NK-92 treated with Interleukin-12 subunit alpha and Interleukin-12 subunit beta, amount 100 ng/mL, for 24 hours (cell line): ENCODE measurements at places on chromosomes 7 and 10.

GRCh38 chr10:75847477-75847876 is 416.1 kb downstream of the LRMDA start:
- no peak for DNase-seq

DNA sequence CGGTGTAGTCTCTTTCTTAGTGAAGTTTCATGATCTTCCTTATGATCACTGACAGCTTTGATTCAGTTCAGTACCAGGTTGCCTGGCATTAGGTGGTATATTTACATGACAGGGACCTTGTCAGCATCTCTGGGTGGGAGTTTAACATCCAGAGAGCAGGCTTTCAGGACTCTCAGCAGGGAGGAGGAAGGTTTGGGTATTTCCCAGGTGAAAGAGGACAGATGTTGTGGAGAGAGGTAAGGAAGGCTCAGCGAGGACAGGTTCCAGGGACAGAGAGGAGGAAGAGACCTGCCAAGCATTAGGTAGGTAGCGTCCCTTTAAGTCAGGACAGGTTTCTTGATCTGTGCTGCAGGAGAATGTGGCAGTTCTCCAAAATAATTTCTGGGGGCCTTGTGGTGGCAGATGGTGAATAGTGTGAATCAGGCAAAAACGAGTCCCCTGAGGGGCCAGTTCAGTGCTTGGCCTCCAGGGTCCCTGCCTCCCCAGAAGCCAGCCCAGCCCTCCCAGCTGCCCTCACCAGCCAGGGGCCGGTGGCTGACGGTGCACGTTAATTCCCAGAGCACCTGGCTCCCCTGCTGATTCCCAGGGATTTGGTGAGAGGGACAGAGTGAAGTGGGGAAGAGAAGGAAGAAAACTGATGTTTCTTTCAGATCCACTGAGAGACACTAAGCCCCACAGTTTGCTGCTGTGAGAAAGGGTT is 82.0 kb downstream of the VWC2 start:
- no peak for DNase-seq

- DNase-seq = no peak
These were observed 38.1 kb upstream of the SEPTIN7 start for GRCh38 chr7:35762781-35763180.

DNA sequence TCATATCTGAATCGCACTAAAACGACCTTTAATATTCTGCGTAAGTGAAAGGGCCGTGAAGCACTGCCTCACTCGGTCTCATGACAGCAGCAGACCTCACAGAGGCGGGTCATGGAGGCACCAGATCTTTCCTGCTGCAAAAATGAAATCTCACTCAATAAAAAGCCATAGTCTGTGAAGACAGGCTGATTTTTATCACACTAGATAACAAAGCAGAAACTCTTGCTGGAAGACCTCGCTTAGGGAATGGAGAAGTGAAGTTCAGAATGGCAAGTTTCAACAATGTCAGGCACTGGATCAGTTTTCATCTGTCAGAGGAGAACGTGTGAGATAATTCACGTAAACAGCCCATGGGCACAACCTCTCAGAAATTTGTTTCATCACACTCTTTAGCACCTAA is 8.0 kb downstream of the SEPHS1 start:
- no peak for DNase-seq

GRCh38 chr10:92542458-92542857 is 31.4 kb downstream of the IDE start:
- DNase-seq = no peak

- no peak for DNase-seq
These were observed 89.1 kb upstream of the KLF14 start for GRCh38 chr7:130823060-130823459.

DNA sequence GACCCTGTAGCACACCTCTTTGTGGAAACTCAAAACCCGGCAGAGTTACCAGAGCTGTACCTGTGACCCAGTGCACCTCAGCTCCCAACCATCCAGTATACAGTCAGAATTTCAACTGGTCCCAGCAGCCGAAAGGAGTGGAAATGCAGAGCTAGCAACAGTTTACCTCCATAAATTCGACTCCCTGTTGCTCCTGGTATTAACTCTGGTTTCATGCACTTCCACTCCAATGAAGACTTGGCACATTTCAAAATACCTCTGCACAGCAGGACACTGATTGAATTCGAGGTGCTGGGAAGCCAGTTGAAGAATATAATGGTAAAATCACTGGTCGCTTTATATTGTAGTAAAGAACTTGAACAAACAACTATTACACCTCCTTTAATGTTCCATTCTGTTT is 17.9 kb upstream of the TIAL1 start:
- DNase-seq = no peak

- no peak for DNase-seq
These were observed 32.6 kb upstream of the NME8 start for GRCh38 chr7:37815671-37816371.

DNA sequence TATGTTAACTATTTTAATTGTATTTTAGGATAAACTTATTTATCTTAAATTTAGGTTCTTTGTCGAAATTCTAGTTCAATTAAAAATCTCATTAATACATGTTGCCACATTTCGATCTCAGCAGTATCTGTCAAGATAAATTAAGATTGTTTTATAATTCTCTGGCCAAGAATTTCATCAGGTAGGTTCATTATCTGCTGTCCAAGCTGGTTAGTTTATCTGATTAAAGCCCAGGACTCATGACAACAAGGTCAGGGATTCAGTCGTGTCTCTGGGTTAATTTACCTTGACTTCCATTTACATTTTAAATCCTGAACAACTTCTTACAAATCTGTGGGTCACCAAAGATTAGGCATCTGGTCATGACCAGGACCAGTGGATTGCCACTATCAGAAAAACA is 7.6 kb downstream of the STEAP4 start:
- no peak for DNase-seq

- no peak for DNase-seq
These were observed 20.8 kb upstream of the MKI67 start for GRCh38 chr10:128147064-128147463.

GRCh38 chr7:14085901-14086300 is 96.4 kb upstream of the ETV1 start:
- DNase-seq = no peak

DNA sequence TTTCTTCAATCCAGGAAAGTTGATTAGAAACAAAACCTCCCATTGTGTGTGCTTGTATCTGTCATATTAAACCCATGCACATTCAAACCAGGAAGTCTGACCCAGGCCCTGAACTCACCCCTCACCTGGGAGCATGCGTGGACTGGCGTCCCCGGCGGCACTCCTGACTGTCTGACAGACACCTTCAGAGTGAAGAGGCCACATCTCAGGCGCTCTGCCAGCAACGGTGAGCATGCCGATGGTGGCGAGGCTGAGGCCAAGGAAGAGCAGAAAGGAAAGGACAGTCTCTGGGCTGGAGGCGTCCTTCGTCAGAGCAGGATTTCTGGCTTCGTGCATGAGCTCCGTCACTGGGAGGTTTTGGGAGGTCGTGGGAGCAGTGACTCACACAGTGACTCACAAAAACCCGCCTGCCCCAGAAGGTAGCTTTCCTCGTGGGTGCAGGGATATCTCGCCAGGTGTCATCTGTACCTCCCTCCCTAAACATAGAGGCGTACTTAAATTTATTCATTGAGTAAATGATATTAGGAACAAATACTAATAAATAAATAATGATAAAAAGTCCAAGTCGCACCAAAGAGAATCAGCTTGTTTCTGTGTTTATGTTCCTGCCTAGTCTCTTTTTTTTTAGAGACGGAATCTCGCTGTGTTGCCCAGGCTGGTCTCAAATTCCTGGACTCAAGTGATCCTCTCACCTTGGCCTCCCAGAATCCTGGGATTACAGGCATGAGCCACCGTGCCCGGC is 13.5 kb downstream of the IQCE start:
- no peak for DNase-seq

DNA sequence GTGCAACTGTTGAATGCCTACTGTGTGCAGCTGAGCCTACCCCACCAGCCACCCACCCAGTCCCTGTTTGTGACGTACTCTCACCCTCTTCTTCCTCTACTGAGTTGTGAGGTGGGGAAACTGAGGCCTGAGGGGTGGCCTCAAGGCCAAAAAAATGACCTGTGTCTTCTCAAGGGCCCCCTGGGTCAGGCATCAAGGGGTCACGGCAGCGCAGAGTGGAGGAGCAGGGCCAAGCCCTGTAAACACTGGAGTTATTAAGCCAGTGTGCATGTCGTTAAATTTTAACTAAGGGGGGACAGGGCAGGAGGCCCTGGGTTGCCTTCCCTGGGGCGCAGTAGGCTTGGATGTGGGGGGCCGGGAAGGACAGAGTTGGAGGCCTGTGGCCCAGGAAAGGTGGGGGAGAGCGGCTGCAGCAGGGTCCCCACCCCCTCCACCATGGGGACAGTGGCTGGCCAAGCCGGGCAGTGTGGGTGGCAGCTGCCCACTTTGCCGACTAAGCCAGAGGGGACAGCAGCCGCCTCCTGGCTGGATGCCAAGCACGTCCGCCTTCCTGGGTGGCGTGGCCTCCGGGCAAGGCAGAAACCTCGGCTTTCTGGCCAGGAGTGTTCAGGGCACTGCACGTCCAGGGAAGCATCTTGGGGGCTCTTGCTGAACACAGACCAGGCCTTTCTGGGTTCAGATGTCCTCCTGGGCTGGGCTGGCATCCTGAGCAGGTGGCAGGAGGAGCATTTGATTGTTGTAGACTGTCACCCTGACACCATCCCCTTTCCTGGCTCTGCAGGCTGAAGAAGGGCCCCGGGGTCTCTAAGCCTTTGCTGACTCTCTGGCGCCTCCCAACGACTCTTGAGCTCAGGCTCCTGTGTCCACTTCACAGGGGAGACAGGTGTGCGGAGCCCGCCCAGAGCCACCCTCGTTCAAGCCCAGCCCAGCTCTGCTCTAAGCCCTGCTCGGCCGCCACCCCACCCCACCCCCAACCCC is 1.9 kb downstream of the SLC29A4 start:
- DNase-seq = no peak

- no peak for DNase-seq
These were observed 5.3 kb downstream of the CLDN15 start for GRCh38 chr7:101232141-101232850.

DNA sequence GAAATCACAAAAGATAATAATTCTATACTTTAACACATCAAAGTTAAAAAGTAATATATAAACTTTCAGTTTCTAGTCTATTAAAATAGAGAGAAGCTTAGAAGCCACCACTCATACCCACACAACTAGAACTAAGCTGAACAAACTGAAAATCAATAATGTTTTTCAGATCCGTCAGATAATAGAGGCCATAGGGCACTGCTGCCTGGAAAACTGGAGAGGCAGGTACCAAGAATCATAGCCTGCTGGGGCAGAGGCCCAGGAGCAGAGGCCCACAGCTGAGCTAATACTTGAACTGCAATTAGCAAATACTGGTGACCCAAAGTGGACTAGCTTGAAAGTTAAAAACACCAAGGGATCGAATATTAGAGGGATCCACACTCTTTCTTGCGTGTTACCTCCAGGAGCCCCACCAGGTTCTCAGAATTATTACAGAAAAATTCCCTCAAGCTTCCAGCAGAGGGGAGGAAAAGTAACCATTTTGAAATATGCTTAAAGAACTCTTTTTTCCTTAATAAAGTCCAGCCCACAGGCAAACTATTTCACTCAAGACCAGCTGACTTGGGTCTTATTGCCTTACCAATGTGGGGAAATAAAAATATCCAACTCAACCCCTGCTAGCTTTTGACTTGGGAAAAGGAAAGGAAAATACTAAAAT is 774.1 kb upstream of the IGFBP3 start:
- no peak for DNase-seq

DNA sequence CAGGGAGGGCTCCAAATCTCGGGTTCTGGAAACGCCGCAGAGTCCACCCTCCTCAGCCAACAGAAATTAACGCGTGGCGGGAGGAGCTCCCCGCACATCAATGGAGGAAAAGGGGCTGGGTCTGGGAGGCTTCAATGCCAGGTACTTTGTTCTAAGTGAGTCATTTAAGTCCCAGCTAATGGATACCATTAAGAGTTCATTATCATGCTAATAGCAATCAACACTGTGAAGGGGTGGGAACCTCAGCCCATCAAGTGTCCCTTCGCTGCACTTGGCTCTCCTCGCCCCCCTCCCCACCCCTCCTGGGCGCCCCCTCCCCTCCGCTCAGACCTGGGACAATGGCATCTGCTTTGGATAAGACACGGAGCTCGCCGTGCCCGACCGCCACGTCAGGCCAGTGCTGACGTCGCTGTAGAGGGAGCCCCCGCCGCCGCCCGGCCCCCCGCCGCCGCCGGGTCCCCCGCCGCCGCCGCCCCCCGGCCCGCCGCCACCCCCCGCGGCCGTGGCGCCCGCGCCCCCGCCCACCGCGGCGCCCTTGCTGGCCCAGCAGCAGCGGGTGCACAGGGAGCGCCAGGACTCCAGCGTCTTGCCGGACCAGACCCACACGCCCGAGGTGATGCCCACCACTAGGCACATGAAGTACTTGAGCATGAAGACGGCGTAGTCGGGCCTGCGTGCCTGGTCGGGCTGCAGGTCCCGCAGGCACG is 2.9 kb downstream of the FZD8 start:
- no peak for DNase-seq

DNA sequence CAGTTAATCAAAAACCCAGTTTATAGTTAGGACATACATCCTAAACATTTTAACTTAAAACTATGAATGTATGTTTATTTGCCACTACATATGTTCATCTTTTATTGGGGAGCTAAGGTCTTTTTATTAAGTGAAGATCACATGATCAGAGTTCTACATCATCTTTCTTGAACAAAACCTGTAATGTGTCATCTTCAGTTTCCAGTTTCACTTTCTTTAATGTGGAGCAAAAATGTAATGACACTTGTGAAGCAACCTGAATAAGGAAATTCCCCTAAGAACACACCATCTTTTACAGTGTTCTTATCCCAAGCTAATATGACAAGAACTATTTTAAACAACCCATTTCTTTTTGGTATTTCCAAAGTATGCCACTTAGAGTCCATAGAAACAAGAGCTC is 166.7 kb upstream of the BET1 start:
- DNase-seq = no peak

DNA sequence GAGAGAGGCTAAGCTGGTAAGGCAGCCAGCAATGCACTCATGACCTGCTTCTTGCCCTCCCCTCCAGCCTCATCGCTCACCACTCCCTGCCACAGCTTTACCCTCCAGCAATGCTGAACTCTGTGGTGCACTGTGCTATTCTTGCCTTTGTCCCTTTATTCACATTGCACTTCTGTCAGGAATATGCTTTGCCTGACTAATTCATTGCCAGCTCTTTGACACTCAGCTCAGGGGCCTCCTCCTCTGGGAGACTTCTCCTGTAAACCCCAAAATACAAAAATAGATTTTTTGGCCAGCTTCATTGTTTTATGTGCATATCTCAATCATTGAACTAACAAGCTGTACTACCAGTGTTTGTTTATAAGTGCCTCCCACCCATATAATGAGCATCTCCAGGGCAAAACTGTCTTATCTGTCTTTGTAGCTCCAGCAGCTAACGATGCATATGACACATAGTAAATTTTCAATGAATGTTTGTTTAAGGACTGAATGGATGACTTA is 8.2 kb downstream of the CNNM1 start:
- no peak for DNase-seq

- DNase-seq = no peak
These were observed 987 bp upstream of the EXOC6 start for GRCh38 chr10:92847202-92847864.
